Progenitor cell of endocrine pancreas (in vitro differentiated cells): ENCODE measurements at places on chromosomes 2 and 18.
A peak's percentile ranks its signal among the peaks of the same experiment; 100 is the strongest.

GRCh38 chr18:58805467-58806187 is 59.0 kb upstream of the ZNF532 start:
- no peaks in the 10 kb centered on the region for H3K36me3 ChIP-seq
- H3K4me3 ChIP-seq = no peak overlapping the region
- DNase-seq = no peak
- peaks cover 2% of the 10 kb centered on the region for H3K27me3 ChIP-seq
- peak overlapping the region; percentile 67 for H3K27ac ChIP-seq

GRCh38 chr2:100865816-100866460 is 46.0 kb downstream of the NPAS2 start:
- DNase-seq = no peak
- no peak overlapping the region for H3K27ac ChIP-seq

GRCh38 chr18:49621717-49622351 is 60.0 kb downstream of the LIPG start:
- H3K27ac ChIP-seq = no peak overlapping the region
- DNase-seq = no peak
- H3K27me3 ChIP-seq = peaks cover 17% of the 10 kb centered on the region

DNA sequence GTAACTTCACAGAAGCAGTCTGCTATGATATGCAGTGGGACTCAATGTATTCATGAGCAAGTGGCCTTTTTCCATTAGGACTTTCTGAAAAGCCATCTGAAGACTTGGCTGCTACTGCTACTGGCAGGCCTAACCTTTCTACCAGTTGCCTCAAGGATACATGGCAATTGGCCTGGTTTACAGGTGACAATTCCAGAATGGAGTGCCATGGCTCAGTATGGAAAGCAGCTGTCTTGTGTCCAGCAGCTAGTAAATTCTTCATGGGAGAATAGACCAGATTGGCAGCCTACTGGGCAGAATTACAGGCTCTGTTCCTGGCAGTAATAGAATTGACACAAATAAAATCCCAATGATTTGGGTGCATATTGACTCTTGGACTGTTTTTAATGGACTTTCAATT is 12.6 kb upstream of the TMX3 start:
- H3K36me3 ChIP-seq = no peaks in the 10 kb centered on the region
- H3K27me3 ChIP-seq = no peaks in the 10 kb centered on the region
- no peak overlapping the region for H3K4me3 ChIP-seq
- no peak overlapping the region for H3K27ac ChIP-seq

DNA sequence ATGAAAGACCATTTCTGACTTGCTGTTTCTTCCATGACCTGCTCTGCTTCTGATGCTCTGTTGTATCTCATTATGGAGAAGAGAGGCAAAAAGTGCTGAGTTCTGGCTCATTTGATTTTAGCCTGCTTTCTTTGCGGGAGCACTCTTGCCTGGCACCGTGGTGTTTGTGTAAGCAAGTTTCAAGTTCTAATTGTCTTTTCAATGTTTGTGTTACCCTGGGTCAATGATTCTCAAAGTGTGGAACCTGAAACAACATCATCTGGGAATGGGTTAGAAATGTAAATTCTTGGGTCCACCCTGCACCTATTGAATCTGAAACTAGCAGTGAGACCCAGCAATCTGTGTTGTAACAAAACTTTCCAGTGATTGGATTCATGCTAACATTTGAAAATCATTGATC is 85.5 kb upstream of the STON1 start:
- H3K27me3 ChIP-seq = no peaks in the 10 kb centered on the region
- no peak overlapping the region for H3K4me3 ChIP-seq
- H3K36me3 ChIP-seq = peaks cover 3% of the 10 kb centered on the region
- peaks cover 15% of the 10 kb centered on the region for H3K4me1 ChIP-seq
- no peak overlapping the region for H3K27ac ChIP-seq
